IMR-90 (cell line): ENCODE measurements at places on chromosomes 11 and 22.

DNA sequence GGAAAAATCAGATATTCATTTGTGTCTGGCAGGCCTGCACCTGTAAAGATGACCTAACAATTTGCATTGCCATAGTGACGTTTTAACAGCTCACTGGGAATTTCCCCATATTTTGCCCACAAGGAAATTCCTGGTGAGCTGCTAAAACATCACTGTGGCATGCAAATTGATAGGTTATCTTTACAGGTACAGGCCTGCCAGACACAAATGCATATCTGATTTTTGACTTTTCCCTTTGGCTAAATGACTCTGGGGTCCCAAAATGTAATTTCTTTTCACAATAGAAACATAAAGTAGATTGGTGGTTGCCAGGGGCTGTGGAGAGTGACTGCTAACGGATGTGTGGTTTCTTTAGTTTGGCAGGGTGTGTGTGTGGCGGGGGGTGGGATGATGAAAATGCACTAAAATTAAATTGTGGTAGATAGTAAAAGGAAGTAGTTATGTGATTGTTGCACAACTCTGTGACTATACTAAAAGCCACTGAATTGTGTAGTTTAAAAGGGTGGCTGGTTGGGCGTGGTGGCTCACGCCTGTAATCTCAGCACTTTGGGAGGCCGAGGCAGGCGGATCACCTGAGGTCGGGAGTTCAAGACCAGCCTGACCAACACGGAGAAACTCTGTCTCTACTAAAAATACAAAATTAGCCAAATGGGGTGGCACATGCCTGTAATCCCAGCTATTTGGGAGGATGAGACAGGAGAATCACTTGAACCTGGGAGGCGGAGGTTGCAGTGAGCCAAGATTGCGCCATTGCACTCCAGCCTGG lies 18.5 kb upstream of the FEZ1 start:
- DNase-seq, result peak; percentile 46

- peak; percentile 76 for DNase-seq
These were observed 53.9 kb upstream of the CEP126 start for GRCh38 chr11:101860696-101861427.

GRCh38 chr11:128207861-128208321 lies 379.5 kb downstream of the ETS1 start:
- DNase-seq, result peak; percentile 91

DNA sequence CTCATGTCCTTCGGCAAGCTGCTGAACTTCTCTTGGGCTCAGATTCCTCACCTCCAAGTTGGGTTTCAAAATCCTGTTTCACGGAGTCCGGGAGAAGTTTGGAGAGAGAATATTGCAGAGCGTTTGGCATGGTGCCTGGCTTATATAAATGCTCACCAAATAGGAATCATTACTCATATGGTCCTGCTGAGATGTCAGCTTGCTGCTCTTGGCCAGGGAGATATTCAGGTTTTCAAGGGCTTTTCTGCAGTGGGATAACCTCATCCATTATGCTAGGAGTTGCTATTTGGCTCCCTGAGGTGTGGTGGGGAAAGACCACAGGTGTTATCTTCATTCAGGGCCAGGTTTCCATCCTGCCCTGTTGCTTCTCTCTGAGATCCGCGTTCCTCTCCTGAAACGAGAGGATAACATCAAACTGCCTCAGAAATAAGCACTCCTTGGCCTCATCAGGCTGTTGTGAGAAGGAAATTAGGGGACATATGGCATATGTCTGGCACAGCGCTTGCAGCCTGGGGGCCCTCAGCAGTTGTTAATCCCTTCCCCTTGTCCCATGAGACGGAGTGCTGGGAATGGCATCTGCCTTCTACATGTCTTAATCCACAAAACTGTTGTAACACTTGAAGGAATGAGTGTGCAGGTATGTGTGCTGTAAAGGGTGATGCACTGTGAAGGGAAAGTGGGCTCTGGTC lies 29.9 kb upstream of the ACER3 start:
- DNase-seq, result peak; percentile 44

DNA sequence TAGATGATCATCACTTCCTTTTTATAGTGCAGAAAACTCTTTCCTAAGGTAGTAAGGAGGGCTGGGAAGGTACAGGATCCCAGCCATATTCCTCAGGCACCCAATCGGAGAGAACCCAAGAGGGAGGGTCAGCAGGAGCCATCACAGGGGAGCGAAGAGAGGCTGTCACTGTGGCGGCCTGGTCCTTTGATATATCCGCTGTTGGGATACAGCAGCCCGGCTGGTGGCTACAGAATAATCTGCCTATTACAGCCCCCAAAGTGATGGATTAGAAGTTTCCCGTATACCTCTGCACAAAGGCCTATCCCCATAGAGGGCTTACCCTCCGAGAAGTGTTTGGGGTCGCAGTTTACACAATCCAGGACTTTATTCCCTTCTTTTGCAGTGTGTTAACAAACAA lies 48.5 kb downstream of the OR4D9 start:
- DNase-seq, result no peak

- no peak for DNase-seq
These were observed 341.1 kb upstream of the B3GAT1 start for GRCh38 chr11:134752964-134753770.

DNA sequence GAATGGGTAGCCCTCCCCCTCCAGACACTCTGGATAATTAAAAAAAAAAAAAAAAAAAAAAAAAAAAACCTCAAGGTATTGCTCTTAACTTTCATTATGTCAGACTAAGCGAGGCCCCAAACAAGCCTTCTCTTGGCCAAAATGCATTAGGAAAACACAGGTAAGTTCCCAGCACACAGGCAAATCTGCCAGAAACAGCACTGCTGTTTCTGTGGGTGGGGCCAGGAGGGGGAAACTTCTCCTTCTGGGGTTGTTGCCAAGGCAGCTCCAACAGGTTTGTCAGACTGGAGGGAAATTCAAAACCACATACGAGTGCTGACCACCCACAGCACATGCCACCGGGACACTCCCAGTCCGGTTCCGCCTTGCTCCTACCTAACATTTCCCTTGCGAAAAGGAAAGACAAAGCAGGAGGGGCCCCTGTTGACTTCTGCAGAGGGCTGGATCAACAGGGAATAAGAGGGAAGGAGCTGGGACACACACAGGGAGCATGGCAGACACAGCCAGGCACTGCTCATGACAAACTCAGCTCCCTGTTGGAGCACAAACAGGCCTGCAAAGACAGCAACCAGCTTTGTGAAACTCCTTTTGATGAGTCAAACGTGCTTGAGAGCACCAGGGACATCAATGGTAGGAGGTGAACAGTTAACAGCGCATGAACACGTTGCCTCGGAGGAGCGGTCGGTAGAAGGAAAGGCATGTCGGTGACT lies 55.0 kb downstream of the MYH9 start:
- DNase-seq, result peak; percentile 83
